ENCODE measurements at places on chromosomes 6 and 20.

DNA sequence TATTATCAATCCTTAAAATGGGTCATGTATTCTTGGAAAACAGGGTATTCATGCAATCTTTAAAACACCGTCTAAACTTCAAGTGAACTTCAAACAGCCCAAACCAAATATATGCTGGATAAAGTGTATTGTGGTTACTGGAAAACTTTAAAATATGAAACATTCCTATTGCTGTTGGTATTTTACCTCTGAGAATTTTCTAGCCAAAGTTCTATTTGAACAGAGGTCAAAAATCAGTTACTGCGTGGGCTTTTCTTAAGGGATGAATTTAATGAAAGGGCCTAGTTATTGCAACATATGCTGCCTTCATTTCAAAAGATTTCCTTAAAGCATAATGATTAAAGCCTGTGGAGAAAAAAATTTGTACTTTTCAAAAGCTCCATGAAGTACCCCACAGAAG lies 436.0 kb downstream of the PLCB1 start:
- no peak for DNase-seq

GRCh38 chr6:33751771-33752645 lies 5.3 kb upstream of the IP6K3 start:
- no peak for DNase-seq

DNA sequence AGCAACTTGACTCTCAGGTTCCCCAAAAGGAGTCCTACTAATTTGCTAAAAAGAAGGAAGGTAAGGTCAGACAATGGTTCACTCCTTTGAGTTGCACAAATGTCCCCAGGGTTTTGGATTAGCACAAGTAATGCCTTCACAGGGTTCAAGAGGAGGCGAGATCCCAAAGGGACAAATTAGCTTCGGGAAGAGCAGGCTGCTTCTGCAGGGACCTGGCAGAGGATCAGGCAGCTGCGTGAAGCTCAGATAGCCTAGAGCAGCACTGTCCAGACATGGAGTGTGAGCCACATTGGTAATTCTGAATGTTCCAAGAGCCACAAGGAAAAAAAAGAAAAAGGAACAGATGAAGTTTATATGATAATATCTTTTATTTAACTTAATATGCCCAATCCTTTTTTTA lies 115.4 kb downstream of the CFAP61 start:
- no peak for DNase-seq

GRCh38 chr6:153044295-153044694 lies 41.8 kb upstream of the MTRF1L start:
- DNase-seq, result no peak

DNA sequence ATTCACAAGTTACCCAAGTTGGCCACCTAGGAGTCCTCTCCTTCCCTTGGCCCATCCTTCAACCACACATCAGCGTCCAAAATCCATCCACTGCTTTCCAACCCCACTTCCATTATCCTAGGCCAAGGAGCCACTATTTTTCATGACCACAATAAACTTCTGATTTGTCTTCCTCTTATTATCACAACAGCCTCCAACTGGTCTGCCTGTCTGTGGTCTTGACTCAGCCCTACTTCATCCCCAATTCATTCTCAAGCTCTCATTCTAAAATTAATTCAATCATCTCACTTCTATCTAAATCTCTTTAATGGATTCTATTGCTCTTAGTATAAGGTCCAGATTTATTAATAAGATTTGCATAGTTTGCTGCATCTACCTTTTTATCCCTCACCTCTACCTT lies 189.0 kb upstream of the PRDM1 start:
- no peak for DNase-seq

- no peak for DNase-seq
Observed at GRCh38 chr6:167736486-167737204, 90.1 kb upstream of the AFDN start.

- no peak for DNase-seq
Observed at GRCh38 chr20:40941133-40941610, 87.5 kb upstream of the TOP1 start.

Measured in central memory CD4-positive, alpha-beta T cell (primary cell).